ENCODE measurements at places on chromosomes 6 and 20.

DNA sequence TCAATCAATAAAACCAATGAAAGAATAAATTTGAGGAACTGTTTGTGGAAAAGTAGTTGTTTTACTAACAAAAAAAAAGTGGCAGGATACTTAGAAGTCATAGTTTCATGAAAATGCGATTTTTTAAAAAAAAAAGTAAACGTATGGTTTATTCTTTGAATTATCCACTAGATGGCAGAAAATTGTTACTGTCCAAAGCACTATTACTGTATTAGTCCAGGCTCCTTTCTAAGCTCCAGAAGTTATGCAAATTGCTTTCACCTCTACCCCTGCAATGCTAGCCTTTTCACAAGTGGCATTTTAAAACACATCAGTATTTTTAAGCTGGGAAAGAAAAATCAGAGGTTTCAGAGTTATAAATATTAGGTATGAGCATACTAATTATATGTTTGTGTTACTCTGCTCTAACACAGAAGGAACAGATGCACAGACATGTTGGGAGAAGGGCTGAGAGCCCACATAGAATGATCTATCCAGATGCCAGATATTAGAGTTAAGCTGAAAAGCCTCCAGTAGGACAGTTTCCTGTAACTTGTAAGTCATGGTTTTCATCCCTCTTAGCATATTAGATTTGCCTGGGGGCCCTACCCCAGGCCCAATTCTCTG lies 63.9 kb downstream of the FHL5 start:
- no peak for DNase-seq

GRCh38 chr6:44101832-44102231 lies 25.4 kb downstream of the MRPL14 start:
- no peak for DNase-seq

- DNase-seq: no peak
Measured at GRCh38 chr6:126631363-126631762, 291.4 kb downstream of the CENPW start.

DNA sequence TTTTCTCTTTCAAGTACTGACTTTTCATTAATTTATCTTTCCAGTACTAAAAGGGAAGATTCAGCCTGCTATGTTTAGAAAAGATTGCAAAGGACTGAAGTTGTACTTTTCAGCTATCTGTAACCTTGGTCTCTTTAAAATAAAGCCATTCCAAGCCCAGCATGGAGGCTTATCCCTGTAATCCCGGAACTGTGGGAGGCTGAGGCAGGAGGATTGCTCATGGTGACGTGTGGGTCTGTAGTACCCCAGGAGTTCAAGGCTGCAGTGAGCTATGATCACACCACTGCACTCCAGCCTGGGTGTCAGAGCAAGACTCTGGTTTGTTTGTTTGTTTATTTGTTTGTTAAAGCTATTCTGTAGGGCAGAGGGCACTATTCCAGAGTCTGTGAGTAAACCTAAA lies 50.6 kb upstream of the TMEM170B start:
- no peak for DNase-seq
